ENCODE measurements at places on chromosomes 6 and 20.

DNA sequence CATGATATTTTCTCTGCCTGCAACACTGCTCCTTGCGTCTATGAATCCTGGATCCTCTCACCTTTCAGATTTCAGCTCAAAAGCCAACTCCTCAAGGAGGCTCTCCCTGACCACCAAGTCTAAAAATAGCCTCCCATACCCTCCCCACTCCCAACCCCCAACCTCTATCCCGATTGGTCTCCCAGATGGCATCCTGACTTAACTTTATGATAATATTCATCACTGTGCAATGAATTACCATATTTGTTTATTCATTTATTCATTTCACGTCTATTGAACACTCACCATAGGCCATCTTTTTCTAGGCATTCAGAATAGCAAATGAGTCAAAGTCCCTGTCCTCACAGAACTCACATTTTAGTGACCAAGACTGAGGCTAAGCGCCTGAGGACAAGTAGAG is 42.6 kb upstream of the NFATC2 start:
- peaks cover 5% of the 10 kb centered on the region for H3K4me1 ChIP-seq
- H3K27ac ChIP-seq = no peak overlapping the region
- no peak for DNase-seq
- H3K36me3 ChIP-seq = no peaks in the 10 kb centered on the region

- no peak overlapping the region for H3K4me3 ChIP-seq
- no peaks in the 10 kb centered on the region for H3K4me1 ChIP-seq
- no peaks in the 10 kb centered on the region for H3K36me3 ChIP-seq
- no peaks in the 10 kb centered on the region for H3K27me3 ChIP-seq
- DNase-seq = no peak
Measured at GRCh38 chr20:19257865-19258264, 45.4 kb downstream of the SLC24A3 start.

DNA sequence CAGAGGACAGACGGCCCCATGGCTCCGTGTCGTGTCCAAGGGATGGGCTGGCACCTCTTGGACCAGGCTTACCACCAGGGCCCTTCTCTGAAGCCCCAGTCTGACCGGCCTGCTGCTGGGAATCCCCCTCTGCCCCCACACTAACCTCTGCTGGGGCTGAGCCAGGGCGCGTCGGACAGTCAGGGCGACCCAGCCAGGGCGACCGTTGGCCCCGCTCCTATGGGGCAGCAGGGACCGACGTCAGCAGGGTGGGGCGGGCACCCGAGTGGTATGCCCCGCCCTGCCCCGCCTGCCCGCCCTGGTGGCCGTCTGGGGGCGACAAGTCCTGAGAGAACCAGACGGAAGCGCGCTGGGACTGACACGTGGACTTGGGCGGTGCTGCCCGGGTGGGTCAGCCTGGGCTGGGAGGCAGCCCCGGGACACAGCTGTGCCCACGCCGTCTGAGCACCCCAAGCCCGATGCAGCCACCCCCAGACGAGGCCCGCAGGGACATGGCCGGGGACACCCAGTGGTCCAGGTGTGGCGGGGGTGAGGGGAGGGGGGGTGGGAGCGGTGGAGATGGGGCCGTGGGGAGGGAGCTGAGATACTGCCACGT is at the start of gene SLC17A9:
TSS of gene SLC17A9 (plus strand) at position 337 of the 595 bp plus-strand sequence. CDS start at position 459, 122 bp downstream.
- H3K4me1 ChIP-seq = peaks cover 42% of the 10 kb centered on the region
- peak; percentile 51 for DNase-seq
- H3K27me3 ChIP-seq = no peaks in the 10 kb centered on the region
- peak within 1 kb of the TSS; percentile 46 for H3K4me3 ChIP-seq
- peak within 1 kb of the TSS; percentile 78 for H3K27ac ChIP-seq
- H3K36me3 ChIP-seq = peaks cover 26% of the 10 kb centered on the region

- no peaks in the 10 kb centered on the region for H3K36me3 ChIP-seq
- no peaks in the 10 kb centered on the region for H3K4me1 ChIP-seq
- no peak for DNase-seq
- no peaks in the 10 kb centered on the region for H3K27me3 ChIP-seq
- H3K4me3 ChIP-seq = no peak overlapping the region
- H3K27ac ChIP-seq = no peak overlapping the region
Measured at GRCh38 chr20:7231303-7231702, 463.8 kb downstream of the BMP2 start.

GRCh38 chr6:117423754-117424153 is 2.0 kb downstream of the ROS1 start:
- no peak for DNase-seq
- no peaks in the 10 kb centered on the region for H3K27me3 ChIP-seq
- H3K27ac ChIP-seq = no peak overlapping the region
- H3K36me3 ChIP-seq = no peaks in the 10 kb centered on the region
- no peak overlapping the region for H3K4me3 ChIP-seq
- H3K4me1 ChIP-seq = no peaks in the 10 kb centered on the region

DNA sequence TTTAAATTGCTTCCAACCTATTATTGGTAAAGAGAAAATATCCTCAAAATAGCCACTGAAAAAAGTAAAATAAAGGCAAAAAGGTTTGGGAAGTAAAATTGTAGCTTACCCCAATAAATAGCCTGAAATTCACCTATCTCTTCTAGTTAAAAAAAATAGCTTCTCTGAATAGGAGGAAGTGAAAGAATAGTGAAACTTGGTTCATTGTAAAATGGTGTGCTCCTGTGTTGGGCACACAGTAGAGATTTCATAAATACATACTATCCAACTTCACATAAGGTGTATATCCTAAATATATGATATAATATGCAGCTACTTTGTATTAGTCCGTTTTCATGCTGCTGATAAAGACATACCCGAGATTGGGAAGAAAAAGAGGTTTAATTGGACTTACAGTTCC is 45.3 kb downstream of the CDK19 start:
- H3K27ac ChIP-seq = no peak overlapping the region
- H3K27me3 ChIP-seq = no peaks in the 10 kb centered on the region
- H3K4me1 ChIP-seq = no peaks in the 10 kb centered on the region
- DNase-seq = no peak
- H3K36me3 ChIP-seq = no peaks in the 10 kb centered on the region
- H3K4me3 ChIP-seq = no peak overlapping the region

DNA sequence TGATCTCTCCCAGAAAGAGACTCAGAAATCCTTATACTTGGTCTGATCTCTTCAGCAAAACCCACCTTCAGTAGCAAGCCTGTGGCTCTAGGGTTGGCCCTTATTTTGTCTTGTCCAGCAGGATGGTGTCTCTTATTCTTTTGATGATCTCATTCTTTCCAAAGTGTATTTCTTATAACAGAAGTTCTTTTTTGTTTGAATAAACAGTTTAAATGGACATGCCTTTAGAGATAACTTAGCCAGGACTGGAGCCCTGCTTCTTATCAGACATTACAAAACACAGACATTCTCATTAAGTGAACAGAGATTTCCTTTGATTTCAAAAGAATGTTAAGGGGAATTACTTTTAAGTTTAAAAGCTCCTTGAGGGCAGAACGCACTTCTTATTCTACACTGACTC is 31.7 kb downstream of the KCNS1 start:
- H3K4me1 ChIP-seq = peaks cover 10% of the 10 kb centered on the region
- no peak overlapping the region for H3K27ac ChIP-seq
- DNase-seq = no peak
- H3K36me3 ChIP-seq = peaks cover 62% of the 10 kb centered on the region
- H3K27me3 ChIP-seq = no peaks in the 10 kb centered on the region
- no peak overlapping the region for H3K4me3 ChIP-seq

DNA sequence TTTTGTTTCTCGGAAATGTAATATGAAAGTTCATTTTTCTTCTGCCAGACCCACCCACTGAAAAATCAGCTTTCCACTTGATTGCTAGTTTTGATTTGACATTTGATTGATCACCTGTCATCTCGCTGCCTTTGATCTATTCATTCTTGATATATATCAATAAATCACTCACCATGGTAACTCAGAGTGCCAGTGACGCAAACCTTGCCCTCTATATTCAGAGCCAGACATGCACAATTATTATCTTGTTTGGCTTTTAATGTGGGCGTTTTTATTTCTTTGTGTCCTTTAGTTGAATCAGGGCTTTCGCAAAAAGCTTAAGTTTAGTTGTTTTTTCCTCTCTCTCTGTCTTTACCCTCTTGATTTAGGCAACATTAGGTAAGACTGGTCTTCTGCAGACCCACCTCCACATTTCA is 2.0 kb downstream of the TSHZ2 start:
- peak; percentile 22 for DNase-seq
- H3K4me3 ChIP-seq = peak overlapping the region; percentile 77
- H3K36me3 ChIP-seq = no peaks in the 10 kb centered on the region

GRCh38 chr20:57173041-57173440 is 93.4 kb downstream of the BMP7 start:
- no peaks in the 10 kb centered on the region for H3K4me1 ChIP-seq
- no peak overlapping the region for H3K4me3 ChIP-seq
- H3K27ac ChIP-seq = no peak overlapping the region
- no peaks in the 10 kb centered on the region for H3K27me3 ChIP-seq
- no peaks in the 10 kb centered on the region for H3K36me3 ChIP-seq
- DNase-seq = no peak

- H3K4me1 ChIP-seq = no peaks in the 10 kb centered on the region
- no peak for DNase-seq
- H3K4me3 ChIP-seq = no peak overlapping the region
- no peaks in the 10 kb centered on the region for H3K27me3 ChIP-seq
- H3K36me3 ChIP-seq = no peaks in the 10 kb centered on the region
- H3K27ac ChIP-seq = no peak overlapping the region
Measured at GRCh38 chr20:33178726-33179125, 10.8 kb downstream of the BPIFA2 start.

- no peaks in the 10 kb centered on the region for H3K36me3 ChIP-seq
Measured at GRCh38 chr20:19889011-19889953, 127.9 kb upstream of the NAA20 start.
